Posterior vena cava (tissue), 2 donors: ENCODE measurements at places on chromosomes 11 and 22. TPM values are rescaled to one million over a fixed set of nuclear protein-coding genes. Genes with fewer than 3 reads are reported as not detected.

The MS4A6A gene
- total RNA-seq: 190 TPM

The TSGA10IP gene
- total RNA-seq: not detected

The SLC16A8 gene
- 0.51 TPM for total RNA-seq

The KRTAP5-8 gene
- total RNA-seq: not detected

The KRTAP5-11 gene
- not detected for total RNA-seq

The TPBGL gene
- total RNA-seq: 0.67 TPM

The OR51B5 gene
- total RNA-seq: 0.29 TPM

The PITPNM1 gene
- 31.5 TPM for total RNA-seq

The CATSPERZ gene
- total RNA-seq: 1.4 TPM

The ZNF70 gene
- 6.2 TPM for total RNA-seq

The MYOD1 gene
- not detected for total RNA-seq

The SLC7A4 gene
- total RNA-seq: 1.5 TPM

The SESN3 gene
- 23.6 TPM for total RNA-seq

The SORL1 gene
- total RNA-seq: 9.4 TPM

The SLC17A6 gene
- total RNA-seq: not detected

The MAPK8IP1 gene
- 8.5 TPM for total RNA-seq

The DERL3 gene
- total RNA-seq: 0.95 TPM

The CD6 gene
- total RNA-seq: 0.43 TPM

The PANX3 gene
- total RNA-seq: not detected

The PAMR1 gene
- total RNA-seq: 13.0 TPM

The FGF19 gene
- not detected for total RNA-seq

The C11orf71 gene
- 2.4 TPM for total RNA-seq

The MMP11 gene
- total RNA-seq: 2.8 TPM

The TIGD3 gene
- not detected for total RNA-seq

The CD3G gene
- 1.1 TPM for total RNA-seq

The SHANK3 gene
- 24.2 TPM for total RNA-seq

The NPAS4 gene
- total RNA-seq: 2.6 TPM

The PRRG4 gene
- total RNA-seq: 0.83 TPM

The ADM2 gene
- total RNA-seq: 0.56 TPM

The CRELD2 gene
- 45.4 TPM for total RNA-seq

The PRR5L gene
- 6.4 TPM for total RNA-seq

The GNAZ gene
- 37.0 TPM for total RNA-seq

The MMP7 gene
- total RNA-seq: not detected

The MAPK8IP2 gene
- 0.56 TPM for total RNA-seq

The CCDC73 gene
- total RNA-seq: not detected

The KLHL35 gene
- 0.79 TPM for total RNA-seq

The ESAM gene
- 76.9 TPM for total RNA-seq

The AIP gene
- total RNA-seq: 44.4 TPM

The FBLN1 gene
- total RNA-seq: 608 TPM

The CARD16 gene
- total RNA-seq: 7.3 TPM

The MLC1 gene
- 0.28 TPM for total RNA-seq
